ENCODE measurements at places on chromosomes 4 and X. TPM values are rescaled to one million over a fixed set of nuclear protein-coding genes. Genes with fewer than 3 reads are reported as not detected.

The KCND1 gene
- total RNA-seq = 0.39 TPM

The TMPRSS11F gene
- not detected for total RNA-seq

The GASK1B gene
- not detected for total RNA-seq

The REELD1 gene
- total RNA-seq = 0.06 TPM

The PCSK1N gene
- 2.4 TPM for total RNA-seq

The ARHGEF38 gene
- total RNA-seq = 0.37 TPM

The ATG4A gene
- 4.5 TPM for total RNA-seq

The AKAP4 gene
- total RNA-seq = not detected

The EVC gene
- total RNA-seq = 3.6 TPM

The EPHA5 gene
- not detected for total RNA-seq

The APLN gene
- 0.46 TPM for total RNA-seq

The ZNF711 gene
- 34.7 TPM for total RNA-seq

The TRAM1L1 gene
- 4.5 TPM for total RNA-seq

DNA sequence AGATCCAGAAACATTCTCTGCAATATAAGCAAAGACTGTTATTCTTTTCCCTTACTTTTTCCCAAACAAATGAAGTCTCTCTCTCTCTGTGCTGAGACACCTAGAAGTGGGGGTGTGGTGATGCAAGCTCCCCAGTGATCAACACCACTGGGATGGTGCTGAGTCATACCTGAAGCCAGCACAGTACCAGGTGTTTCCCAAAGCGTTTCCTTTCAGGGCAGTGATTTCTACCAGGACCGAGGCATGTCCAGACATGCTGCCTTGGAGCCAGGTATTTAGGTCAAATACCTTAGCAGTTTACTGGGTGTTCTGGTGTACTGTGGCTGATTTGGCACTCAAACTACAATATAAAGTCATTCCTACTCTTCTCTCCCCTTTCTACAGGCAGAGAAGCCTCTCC is 726.5 kb downstream of the FAM133A start:
- no peak for DNase-seq

GRCh38 chrX:109187473-109188168 is 294.3 kb downstream of the GUCY2F start:
- peak; percentile 3 for DNase-seq

DNA sequence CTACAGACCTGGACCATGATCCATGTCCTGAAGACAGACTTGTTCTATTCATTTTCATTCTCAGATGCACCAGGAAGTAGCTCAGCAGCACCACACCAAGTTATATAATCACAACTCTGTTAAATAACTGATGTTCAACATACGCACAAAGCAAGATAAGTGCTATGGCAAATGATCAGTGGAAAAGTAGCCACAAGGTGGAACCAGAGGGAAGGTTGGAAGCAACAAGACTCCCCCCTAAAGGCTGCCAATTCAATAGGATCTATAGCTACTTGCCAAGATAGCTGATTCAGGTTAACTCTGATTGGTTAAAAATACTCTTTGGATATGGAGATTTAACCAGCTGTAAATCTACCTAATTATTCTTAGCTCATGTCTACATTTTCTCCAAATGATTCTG is 23.7 kb upstream of the FAM47B start:
- peak; percentile 74 for DNase-seq

GRCh38 chr4:127631420-127631819 is 1.3 kb upstream of the INTU start:
- DNase-seq = no peak

DNA sequence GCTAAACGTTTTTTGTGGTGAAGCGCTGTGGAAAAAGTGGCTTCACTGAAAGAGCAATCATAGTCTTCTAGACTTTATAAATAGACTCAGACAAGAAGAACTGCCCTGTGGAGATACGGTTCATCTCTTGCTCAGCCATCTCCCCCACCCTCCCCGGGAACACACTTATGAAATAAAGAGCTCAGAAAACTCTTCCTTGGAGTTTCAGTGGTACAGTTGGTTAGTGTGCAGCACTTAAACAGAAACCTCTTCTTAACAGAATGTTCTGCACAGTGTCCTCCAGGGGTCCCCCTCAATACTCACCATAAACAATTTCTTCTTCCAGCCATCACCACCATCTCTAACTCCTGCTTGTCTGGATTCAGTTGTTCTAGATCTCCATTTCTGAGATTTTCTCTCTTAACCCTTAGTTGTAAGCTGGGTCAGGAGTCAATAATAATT is 313.0 kb downstream of the ARHGAP10 start:
- DNase-seq = no peak

DNA sequence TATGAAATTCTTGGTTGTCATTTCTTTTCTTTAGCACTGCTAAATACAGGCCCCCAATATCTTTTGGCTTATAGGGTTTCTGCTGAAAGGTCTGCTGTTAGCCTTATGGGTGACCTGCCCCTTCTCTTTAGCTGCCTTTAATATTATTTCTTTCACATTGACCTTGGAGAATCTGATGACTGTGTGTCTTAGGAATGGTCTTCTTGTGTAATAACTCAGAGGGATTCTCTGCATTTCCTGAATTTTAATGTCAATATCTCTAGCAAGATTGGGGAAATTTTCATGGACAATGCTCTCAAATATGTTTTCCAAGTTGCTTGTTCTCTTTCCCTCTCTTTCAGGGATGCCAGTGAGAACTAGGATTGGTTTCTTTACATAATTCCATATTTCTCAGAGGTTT is 292.4 kb downstream of the SLC7A11 start:
- no peak for DNase-seq

DNA sequence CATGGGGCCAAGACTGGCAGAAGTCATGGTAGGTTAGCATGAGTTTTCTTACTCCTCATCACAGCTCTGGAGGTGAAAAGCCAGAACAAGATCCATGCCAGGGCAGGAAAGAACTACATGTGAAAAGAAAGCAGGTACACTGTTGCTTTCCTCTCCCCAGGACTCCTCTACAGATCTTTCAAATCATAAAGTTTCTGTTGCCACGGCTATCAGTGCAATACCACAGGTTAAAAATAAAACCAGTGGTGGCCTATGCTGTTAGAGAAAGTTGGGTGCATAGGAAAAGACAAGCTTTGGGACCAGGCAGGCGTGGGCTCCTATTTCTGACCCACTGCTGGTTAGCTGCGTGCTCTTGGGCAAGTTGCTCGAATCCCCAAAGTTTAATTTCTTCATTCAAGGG is 81.4 kb downstream of the SH3RF1 start:
- no peak for DNase-seq

- DNase-seq = no peak
Measured at GRCh38 chr4:137635108-137635507, 102.8 kb upstream of the PCDH18 start.

- DNase-seq = no peak
Measured at GRCh38 chrX:134443020-134443419, 16.9 kb upstream of the HPRT1 start.

DNA sequence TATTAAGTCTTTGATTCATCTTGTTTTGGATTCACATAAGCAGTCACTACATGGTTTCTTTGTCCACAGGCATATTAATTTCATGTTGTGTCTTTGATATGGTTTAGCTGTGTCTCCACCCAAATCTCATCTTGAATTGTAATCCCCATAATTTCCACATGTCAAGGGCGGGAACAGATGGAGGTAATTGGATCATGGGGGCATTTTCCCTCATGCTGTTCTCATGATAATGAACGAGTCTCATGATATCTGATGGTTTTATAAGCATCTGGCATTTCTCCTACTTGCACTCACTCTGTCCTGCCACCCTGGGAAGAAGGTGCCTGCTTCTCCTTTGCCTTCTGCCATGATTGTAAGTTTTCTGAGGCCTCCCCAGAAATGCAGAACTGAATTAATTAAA is 1811.2 kb upstream of the PCDH10 start:
- no peak for DNase-seq

- DNase-seq = peak; percentile 18
Measured at GRCh38 chr4:15976456-15977447, 13.8 kb upstream of the FGFBP2 start.

- no peak for DNase-seq
Measured at GRCh38 chr4:38334791-38335190, 329.2 kb upstream of the KLF3 start.

DNA sequence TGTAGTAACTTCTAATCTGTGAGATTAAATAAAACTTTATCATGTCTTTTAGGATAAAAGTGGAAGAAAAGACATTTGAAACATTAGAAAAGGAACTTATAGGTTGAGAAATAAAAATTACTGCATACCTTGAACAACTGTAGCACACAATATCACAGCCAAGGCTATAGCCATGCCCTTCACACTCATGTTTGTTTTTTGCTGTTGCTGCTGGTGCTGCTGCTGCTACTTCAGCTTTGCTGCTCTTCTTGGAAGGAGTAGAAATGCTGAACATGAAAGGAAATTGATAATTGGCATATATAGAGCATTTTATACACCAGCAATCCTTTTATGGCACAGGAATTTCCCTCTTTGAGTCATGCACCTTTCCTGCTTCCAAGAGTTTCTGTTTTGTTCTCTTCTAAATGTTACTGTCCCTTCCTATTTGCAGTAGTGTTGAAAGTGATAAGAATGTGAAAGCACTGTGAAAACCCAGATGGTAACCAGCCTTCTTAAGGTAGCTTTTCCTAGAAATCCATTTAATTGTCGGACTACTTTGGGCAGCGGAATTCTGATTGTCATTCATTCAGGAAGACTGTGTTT is at the start of gene CXCL11:
CXCL11 (minus strand) TSS at position 272 of the 582 bp plus-strand sequence; CDS start at position 189, 83 bp downstream.
- DNase-seq = no peak

GRCh38 chrX:13064599-13065143 is 20.3 kb upstream of the FAM9C start:
- DNase-seq = no peak

DNA sequence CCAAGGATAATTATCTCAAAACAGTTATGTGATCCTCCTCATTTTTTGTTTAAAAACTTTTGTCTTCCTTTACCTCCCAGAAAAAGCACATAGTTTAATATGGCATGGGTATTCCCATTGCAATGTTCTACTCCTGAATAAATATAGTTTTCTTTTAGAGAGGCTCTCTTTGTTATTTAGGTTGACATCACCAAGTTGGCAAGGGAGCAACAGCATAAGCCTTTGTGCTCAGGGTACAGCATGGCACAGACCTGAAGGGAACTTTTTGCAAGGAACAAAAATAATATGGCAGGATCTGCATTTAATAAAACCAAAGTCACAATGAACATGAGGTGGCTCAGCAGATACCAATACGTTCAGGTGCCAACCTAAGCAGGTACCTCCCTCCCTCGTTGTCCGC is 47.1 kb upstream of the NPY2R start:
- no peak for DNase-seq

DNA sequence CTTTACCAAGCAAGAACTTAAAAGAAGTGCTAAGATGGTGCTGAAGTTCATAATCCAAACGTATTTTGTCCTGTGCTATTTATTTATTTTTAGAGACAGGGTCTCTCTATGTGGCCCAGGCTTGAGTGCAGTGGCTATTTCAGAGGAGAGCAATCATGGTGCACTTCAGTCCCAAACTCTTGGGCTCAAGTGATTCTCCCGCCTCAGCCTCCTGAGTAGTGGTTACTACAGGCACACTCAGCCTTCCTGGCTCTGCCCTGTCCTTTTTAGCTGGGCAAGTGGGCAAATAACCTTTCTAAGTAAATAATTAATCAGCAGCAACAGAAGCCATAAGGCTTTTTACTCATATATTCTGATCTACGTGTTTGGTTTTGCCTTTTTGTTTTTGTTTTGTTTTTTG is 2.6 kb downstream of the NSD2 start:
- no peak for DNase-seq

- no peak for DNase-seq
Measured at GRCh38 chrX:19272452-19272851, 71.3 kb upstream of the PDHA1 start.

DNA sequence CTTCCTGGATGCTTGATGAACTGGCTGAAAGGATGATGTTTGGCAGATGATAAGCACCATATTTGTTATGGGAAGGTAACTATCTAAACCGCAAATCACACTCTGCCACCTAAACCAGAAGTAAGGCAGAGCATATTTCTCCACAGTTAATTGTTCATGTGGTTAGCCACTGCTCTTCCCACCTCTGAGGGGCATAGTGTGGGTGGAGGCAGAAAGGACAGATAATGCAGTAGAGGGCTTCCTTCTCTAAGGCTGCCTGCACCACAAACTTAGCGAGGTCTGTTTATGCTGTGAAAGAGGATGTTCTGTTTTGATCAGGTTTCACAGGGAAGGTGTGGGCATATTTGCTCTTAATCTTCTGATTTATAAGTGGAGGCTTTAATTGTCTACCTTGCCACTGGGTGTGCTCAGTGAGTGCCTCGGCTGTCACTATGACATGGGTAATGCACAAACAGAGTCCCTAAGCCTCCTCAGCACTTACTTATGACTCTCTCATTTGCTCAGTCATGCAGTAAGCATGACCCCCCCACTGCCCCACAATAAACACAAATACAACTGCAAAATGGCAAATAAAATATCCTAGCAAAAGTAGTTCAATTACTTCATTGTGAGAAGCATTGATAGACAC is 401.0 kb downstream of the TMA16 start:
- no peak for DNase-seq

- DNase-seq = peak; percentile 56
Measured at GRCh38 chr4:793093-793861, 32.7 kb downstream of the CPLX1 start.

- DNase-seq = no peak
Measured at GRCh38 chr4:136713140-136713539, 819.2 kb downstream of the PCDH18 start.

DNA sequence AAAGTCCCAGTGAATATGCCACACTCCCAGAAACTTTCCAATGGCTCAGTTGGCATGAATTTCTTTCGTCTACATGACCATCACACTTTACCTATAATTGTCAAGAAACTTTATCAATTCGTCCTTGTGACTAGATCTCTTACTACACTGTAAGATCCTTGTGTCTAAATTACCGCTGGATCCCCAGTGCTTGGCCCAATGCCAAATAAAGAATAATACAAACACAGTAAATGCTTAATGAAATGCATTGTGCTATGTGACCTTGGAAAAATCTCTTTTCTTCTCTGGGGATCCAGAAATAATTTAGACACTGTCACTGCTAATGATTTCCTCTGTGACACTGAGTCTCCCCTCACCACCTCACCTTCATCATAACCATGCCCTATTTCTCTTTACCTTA is 137.9 kb downstream of the VSIG4 start:
- no peak for DNase-seq

- no peak for DNase-seq
Measured at GRCh38 chr4:58144721-58145120, 1034.5 kb upstream of the IGFBP7 start.

- no peak for DNase-seq
Measured at GRCh38 chr4:92189146-92189545, 114.6 kb upstream of the GRID2 start.

All from neural progenitor cell (in vitro differentiated cells).